ENCODE measurements at places on chromosomes 5 and 9.
A peak's percentile ranks its signal among the peaks of the same experiment; 100 is the strongest.

GRCh38 chr5:93612855-93613243 lies 29.8 kb downstream of the NR2F1 start:
- no peak for DNase-seq

DNA sequence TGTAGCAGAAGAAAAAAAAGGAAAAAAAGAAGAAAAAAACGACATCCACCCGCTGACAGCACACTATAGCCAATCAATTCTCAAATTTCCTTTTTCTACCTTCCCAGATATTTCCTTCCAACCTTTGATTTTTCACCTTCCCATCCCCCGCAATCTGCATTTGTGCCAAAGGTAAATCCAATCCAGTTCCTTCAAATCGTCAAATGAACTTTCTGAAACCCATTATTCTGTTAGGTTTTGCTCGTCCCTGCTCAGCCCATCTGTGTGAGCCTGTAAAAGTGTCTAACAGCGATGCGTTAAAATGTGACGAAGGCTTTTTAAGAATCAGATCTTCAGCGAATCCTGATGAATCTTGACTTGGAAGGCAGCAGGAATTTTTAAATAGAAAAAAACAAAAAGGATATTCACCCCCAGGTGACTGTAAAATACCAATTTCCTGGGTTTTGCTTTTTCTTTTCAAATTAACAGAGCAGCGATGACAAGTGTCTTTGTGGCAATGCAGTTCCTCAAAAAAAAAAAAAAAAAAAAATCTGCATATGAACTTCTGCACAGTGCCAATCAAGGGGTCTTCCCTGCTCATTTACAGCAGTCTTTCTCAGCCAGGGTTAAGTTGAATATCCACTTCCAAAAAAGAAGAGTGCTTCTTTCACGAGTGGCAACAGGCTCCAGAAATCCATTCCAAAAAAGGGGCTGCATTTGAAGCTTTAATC lies 367 bp upstream of the SHC3 start:
- peak; percentile 60 for DNase-seq

- DNase-seq = no peak
Measured at GRCh38 chr5:75567710-75568109, 43.5 kb upstream of the ANKDD1B start.

- no peak for DNase-seq
Measured at GRCh38 chr5:151270599-151270998, 17.6 kb downstream of the GM2A start.

DNA sequence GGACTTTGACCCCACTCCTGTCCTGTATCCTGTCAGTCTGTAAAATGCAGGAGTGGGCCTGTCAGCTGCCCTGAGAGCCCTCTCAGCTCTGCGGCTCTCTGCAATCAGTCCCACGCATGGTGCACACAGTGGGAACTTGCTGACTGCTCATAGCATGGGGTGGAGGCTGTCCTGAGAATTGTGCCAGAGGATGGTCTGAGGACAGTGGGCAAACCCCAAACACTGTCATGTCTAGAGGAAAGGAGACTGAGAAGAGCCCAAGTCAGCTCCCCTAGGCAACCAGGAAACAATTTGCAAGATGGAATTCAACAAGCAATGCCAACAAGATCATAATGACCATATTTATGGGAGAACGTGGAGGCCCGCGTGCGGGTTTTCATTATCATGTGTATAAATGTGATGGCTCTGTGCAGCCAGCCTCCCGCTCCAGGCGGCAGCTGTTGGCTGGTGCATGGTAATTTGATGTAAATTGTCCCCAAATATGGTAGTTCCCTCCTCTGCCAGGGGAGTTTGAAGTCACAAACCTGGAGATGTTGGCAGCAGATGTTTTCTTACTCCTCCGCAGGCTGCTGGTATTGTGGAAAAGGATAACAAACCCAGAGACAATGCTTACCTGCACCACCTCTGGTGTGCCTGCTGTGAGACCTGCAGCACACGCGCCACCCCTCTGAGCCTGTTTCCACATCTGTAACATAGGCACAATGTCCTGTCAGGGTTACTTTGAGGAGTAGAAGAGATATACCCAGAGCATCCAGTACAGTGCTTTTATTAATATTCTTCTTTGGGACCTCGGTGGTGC lies 39.8 kb upstream of the ALDH1B1 start:
- DNase-seq = no peak

DNA sequence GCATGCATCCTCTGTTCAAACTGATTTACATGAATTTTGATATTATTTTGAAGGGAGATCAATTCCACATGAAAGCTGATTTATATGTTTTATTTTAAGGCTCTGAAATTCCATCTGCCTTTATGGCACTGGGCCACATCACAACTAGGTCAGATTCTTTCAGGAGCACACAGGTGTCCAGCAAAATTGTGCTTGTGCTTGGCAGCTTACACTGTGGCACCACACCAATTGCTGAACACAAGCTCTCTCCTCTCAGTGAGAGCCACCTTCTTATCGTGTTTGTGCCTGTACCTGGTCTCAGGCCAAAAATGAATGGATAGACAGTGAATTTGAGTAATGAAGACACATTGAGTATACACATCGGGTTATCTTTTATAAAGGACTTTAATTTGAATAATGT lies 200.4 kb downstream of the CDH10 start:
- no peak for DNase-seq

GRCh38 chr9:16085167-16085726 lies 532.4 kb downstream of the CCDC171 start:
- DNase-seq = no peak

DNA sequence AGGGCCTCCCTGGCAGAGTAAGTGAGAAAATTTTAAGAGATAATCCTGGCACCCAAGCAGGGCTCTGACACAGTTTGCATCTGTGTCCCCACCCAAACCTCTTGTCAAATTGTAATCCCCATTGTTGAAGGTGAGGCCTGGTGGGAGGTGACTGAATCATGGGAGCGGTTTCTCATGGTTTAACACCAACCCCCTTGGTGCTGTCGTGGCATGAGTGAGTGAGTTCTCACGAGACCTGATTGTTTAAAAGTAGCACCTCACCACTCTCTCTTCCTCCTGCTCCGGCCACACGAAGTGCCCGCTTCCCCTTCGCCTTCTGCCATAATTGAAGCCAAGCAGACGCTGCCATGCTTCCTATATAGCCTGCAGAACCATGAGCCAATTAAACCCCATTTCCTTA lies 80.1 kb downstream of the FBXW11 start:
- DNase-seq = no peak

- DNase-seq = peak; percentile 24
Measured at GRCh38 chr5:140882591-140882899, 621 bp downstream of the PCDHA13 start.

- DNase-seq = no peak
Measured at GRCh38 chr9:120655005-120655622, 59.2 kb downstream of the MEGF9 start.

GRCh38 chr5:8721536-8721935 lies 824.3 kb downstream of the SEMA5A start:
- DNase-seq = peak; percentile 52

DNA sequence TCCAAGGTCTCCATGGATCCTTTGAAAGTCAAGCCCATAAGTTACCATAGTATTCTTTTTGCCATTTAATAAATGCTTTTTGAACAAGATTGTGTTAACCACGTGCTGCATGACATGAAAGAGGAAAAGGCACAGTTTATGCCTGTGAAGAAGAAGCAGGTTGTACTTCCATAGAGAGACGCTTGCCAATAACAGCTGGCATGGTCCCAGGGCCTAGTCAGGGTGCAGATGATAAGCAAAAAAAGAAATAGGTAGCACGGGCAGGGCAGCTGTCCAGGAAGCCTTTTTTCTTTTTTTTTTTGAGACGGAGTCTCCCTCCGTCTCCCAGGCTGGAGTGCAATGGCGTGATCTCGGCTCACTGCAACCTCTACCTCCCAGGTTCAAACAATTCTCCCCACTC lies 71.8 kb upstream of the CLINT1 start:
- DNase-seq = no peak

GRCh38 chr9:101848485-101848919 lies 110.1 kb upstream of the GRIN3A start:
- peak; percentile 49 for DNase-seq

DNA sequence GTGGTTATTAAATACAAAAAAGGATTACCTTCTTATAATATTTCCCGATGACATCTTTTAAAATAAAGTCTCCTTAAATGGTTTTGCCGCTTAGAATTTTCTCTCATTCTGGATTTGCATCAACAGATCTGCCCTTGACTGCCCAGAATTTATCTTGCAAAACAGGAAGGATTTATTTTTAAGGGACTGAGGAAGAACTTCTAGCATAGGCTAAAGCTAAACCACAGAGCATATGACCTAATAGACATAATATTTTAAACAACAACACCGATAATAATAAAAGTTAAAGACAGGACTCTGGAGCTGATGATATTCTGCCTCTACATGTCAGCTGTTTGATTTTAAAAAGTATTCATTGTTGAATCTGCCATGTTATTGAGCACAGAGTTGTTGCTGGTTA lies 145.3 kb upstream of the ADCY2 start:
- no peak for DNase-seq

DNA sequence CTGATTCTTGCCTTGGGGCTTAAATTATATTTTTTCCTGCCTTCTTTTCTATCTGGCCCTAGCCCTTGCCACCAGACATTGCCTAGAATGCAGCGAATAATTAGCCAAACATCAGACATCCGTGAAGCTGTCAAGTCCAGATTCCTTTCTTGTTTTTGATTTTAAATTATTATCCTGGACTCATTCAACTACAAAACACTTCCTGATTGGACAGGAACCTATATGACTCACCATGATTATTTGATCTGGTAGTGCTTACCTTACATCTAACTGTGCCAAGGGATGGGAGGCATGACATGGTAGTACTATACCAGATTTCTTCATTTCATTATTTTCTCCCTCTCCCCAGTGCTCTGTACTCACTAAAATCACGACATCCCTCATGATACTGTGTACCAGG lies 829.6 kb downstream of the TLR4 start:
- no peak for DNase-seq

DNA sequence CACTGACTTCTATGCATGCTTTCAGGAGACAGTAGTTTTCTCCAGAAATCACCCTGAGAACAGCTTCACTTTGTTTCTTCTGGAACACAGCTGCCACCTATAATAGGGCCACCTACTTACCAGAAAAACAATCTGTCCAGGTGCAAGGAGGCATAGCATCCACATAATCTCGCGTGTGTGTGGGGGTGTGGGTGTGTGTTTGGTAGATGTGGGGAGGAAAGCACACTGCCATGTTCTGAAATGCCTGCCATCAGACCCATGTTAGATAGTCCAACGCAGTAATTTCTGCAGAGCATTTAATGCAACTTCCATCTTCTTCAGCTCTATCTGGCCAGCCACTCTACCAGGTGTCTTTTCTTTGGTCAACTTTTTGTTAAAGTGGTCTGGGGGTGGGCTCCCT lies 102.9 kb downstream of the ACER2 start:
- DNase-seq = no peak

GRCh38 chr5:150461231-150461630 lies 11.7 kb upstream of the RPS14 start:
- DNase-seq = peak; percentile 23

DNA sequence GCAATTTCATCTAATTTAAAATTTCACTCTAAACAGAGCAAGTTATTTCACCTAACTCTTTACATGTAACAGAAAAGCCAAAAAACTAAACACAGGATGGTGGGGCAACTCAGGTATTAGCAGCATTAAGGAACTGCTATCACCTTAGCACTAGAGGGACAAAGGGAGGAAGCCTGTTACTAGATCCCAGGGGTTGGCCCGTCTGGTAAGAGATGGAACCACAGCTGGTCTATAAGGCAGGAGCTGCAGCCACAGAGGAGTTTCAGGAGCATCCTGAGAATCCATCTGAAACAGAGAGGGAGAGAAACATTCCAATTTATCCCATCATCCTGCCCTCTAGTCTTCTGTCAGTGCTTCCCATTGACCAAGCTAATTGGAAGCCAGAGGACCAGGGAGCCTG lies 300.3 kb downstream of the MRPS30 start:
- DNase-seq = no peak

DNA sequence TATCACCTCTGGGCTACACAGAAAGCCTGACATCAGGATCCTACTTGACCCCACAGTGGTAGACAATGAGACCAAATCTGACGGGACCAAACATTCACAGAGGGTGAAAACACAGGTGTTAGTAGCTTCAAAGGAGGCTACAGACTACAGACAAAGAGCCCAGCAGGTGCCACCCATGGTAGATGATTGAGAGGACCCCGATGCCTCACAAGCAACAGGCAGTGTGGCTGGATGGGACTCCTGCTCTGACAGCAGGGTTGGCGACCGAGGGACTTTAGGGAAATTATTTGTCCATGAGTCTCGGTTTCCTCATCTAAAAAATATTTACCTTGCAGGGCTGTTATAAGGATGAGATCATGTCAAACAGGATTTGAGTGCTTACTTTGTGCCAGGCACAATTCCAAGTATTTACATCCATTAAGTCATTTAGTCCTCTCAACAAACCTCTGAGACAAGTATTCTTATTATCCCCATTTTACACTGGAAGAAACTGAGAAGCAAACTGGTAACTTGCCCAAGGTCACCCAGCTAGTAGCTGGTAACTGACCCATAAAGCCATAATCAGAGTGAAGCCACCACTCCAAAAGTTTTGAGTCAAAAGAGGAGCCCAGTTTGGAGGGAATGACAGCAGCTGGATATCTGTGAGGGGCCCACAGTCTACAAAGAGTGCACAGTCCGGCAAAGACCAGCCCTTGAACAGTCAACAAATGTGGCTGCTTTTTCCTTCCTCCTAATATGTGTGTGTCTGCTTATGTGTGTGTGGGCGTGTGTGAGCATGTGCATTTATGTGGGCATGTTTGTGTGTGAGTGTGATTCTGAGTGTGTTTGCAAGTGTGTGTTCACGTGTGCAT lies 502.0 kb downstream of the BNC2 start:
- DNase-seq = no peak

GRCh38 chr5:63822614-63823013 lies 139.6 kb downstream of the HTR1A start:
- DNase-seq = no peak

DNA sequence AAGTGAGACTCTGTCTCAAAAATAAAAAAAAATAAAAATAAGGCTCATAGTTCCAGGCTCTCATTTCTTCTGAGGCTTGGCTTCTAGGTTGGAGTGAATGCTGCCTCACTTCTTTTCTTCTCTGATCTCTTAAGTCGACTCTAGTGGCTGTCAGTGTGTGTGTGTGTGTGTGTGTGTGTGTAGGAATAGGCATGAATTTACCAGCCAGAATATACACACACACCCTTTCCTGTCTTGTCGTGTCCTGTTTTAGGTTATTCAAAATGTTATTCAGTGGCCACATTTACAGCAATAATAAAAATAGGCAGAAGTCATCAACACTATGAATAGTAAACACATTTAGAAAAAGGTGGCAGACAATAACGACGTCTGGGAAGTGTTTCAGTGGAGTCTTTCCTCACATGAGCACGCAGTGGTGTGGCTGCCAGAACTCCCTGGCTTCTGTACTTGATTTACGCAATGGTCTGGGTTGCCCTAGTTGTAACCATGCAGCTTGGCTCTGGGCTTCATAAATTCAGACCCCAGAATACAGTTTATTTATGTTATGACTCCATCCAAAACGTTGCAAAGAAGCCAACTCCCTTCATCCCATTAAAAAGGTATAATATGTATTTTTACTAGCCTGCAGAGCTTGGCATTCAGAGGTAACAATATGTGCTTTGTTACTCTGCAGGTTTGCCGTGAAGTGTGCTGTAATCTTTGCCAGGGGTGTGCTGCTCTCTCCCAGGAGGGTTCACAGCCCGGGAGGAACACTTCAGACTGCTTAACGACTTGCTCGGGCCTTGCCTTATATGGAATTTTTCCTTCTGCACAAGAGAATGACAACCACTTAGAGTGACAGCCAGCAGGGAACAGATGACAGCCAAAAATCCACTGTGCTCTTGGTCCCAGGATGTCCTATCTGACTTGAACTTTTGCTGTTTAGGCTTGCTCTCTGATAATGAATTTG lies 34.4 kb upstream of the PALM2AKAP2 start:
- peak; percentile 47 for DNase-seq

Data from eye (tissue), 1 donor.